ENCODE measurements at places on chromosomes 1 and 21. TPM values are rescaled to one million over a fixed set of nuclear protein-coding genes. Genes with fewer than 3 reads are reported as not detected.

Gene C4BPB
- not detected for polyA plus RNA-seq

Gene PPIAL4G
- not detected for polyA plus RNA-seq

Gene TOR3A
- polyA plus RNA-seq = 16.8 TPM

Gene TBX15
- not detected for polyA plus RNA-seq

Gene CD1E
- not detected for polyA plus RNA-seq

GRCh38 chr1:65193129-65193695, 45.2 kb downstream of the AK4 start:
- DNase-seq = no peak

DNA sequence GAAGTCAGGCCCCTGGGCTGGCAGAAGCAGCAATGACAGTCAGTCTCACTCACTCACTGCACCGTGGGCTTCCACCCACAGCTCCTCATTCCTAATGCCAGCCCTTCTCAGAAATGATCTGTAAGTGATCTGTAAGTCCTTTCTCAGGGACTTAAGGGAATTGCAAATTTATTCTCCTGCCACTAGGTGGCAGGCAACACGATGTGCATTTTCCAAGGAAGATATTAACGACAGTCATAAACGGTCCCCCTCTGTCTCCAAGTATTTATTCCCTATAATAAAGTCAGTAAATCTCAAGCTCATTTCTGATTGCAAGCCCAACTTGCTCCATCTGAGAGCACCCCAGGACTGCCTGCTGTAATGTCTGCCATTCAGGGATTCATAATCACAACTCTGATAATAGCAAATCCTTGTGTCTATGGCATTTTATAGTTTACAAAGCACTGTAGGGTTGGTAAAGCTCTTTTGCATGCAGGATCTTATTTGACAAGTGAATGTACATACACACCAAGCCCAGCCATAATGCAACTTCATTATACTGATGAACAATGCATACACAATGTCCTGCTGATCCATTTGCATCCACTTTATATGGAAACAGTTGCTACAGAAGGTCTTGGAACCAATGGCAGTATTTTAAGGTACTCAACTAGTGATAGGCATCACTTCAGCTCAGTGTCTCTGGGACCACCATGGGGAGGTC, 380.5 kb upstream of the CAMK1G start:
- peak; percentile 9 for DNase-seq

DNA sequence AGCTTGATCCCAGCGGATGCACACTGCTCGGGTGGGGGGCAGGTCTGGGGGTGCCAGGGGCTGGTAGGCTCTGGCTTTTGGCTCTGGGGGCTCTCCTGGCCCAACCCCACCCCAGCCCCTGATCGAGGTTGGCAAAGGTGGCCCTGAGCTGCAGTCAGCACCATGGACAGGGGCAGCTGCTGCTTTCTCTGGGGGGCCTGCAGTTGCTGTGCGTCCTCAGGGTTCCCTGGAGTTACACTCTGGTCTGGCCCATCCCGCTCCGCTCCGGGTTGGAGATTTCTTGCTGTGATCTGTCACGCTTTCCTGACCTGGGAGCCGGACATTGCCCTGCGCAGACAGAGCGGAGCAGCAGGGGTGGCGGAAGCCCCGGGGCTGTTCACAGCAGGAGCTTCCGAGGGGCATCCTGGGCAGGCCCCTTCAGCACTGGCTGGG, 8.0 kb upstream of the PLCH2 start:
- no peak for DNase-seq

DNA sequence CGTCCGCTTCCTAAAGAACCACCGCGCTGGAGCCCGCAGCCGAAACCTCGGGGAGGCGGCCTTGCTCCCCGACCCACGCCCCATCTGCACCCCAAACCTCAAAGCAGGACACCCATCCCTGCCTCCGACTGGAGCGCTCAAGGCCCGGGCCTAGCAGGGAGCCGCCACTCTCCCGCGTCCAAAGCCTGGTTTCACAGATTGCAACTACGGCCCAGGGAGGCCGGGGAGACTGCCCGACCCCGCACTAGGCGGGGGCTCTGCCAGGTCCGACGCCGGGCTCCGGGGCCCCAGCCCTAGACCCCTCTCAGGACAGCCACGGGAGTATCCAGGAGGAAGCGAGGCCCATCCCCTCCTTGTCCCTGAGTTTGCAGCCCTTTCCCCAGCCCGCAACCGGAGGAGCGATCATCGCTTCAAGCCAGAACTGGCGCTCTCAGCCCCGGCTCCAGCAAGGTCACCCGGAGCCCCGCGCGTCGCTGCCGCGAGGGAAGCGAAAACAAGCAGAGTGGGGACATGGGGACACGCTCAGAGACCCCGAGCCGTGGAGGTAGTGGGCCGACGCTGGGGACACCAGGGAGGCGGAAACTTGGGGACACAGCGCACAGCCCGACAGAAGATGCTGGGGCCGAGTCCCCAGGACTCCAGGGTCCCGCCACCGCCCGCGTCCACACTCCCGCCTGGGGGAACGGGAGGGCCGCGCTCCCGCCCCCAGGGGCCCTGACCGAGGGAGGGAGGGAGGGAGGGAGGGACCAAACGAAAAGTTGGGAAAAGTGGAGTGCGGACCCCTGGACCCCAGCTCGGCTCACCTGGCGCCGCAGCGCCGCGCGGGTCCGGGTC, 433 bp downstream of the TMEM200B start:
- DNase-seq = no peak

DNA sequence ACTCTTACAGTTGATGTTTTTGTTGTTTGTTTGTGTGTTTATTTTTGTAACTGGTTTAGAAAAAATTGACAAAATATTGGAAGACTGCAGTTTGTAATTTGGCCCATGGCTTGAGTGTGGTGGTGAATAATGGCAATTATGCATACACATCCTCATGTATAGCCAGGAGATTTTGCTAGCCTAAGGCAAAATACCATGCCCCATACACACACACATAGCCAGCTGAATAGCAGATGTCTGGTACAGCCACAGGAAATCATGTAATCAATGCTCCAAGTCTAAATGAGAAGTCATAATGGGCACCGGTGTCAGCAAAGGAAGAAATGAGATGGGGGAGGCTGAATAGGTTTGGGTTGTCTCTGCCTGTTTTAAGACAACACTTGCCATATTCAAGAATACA, 135.2 kb upstream of the COA6 start:
- DNase-seq = no peak

- no peak for DNase-seq
Measured at GRCh38 chr1:201295861-201296260, 12.6 kb downstream of the PKP1 start.

DNA sequence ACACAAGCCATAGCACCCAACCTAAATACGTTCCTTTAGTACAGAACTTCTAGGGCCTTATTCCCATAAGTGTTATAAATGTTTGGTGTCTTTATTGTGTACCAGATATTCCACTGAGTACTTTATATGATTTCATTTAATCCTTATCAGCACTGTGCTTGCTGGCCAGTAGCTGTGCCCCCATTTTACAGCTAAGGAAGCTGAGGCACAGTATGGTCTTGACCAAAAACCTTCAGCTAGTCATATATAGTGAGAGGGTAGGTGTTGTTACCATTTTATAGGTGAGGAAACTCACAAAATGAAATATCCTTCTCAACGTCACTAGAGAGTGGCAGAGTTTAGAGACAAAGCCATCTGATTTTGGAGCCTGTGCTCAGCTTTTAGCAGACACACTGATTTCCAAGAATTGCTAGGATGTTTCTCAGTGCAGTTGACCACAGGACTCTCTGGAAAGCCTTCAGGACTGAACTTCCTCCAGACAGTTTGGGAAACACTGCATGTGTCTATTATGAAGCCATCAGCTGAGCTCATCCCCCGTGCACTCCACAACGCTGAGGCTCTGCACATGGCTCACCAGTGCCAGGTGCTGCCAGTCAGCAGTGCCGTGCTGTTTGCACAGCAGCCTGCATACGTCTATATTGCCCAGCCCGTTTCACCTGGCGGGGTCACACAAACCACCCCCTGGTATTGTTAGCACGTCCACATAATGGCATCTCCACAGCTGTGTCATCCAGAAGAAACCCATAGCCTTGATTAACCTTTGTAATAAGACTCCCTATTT, 15.4 kb downstream of the NPPA start:
- no peak for DNase-seq

- DNase-seq = no peak
Measured at GRCh38 chr1:84668185-84668584, 22.1 kb downstream of the SSX2IP start.

GRCh38 chr1:189046127-189046526, 1431.5 kb downstream of the BRINP3 start:
- DNase-seq = no peak

DNA sequence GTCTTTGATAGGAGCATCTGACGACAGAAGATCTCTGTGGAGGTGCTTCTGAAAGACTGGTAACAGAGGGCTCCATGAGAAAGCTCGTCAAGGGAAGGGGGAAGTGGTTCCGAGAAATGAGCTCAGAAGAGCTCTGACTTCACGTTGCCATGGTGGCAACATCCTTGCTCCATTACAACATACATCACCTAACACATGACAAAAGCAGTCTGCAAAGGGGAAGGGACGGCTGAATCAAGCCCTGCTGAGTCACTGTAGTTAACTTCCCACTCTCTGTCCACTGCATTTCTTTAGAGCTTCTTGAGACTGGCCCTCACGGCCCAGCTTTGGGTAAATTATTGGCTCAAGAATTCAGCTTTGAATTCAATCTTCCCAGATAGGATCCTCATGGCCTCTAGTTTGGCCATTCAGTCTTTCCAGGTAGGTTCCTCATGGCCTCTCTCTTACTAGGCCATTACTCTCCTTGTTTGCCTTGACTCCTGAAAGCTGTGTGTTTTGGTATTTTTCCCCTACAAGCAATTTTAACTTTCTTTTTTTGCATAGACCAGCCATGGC, 88.0 kb upstream of the ZNF648 start:
- no peak for DNase-seq
